ENCODE measurements at places on chromosomes 7 and 10. TPM values are rescaled to one million over a fixed set of nuclear protein-coding genes. Genes with fewer than 3 reads are reported as not detected.

- no peaks in the 10 kb centered on the region for H3K4me1 ChIP-seq
- H3K27me3 ChIP-seq: no peaks in the 10 kb centered on the region
- DNase-seq: no peak
- H3K4me3 ChIP-seq: no peak overlapping the region
- H3K36me3 ChIP-seq: no peaks in the 10 kb centered on the region
Observed at GRCh38 chr7:155021699-155022145, 18.8 kb upstream of the PAXIP1 start.

- H3K27ac ChIP-seq: no peak overlapping the region
- H3K27me3 ChIP-seq: no peaks in the 10 kb centered on the region
- no peak for DNase-seq
- H3K4me1 ChIP-seq: no peaks in the 10 kb centered on the region
- no peak overlapping the region for H3K4me3 ChIP-seq
Observed at GRCh38 chr7:16891338-16891737, 9.6 kb upstream of the AGR3 start.

- no peak overlapping the region for H3K4me3 ChIP-seq
- peaks cover 33% of the 10 kb centered on the region for H3K36me3 ChIP-seq
- H3K27ac ChIP-seq: no peak overlapping the region
- DNase-seq: no peak
- H3K27me3 ChIP-seq: no peaks in the 10 kb centered on the region
- no peaks in the 10 kb centered on the region for H3K4me1 ChIP-seq
Observed at GRCh38 chr7:130948822-130949221, 214.8 kb upstream of the KLF14 start.

Gene PIK3AP1
- total RNA-seq: 91.3 TPM

Gene STRA8
- total RNA-seq: not detected

Gene RNLS
- 8.8 TPM for total RNA-seq

DNA sequence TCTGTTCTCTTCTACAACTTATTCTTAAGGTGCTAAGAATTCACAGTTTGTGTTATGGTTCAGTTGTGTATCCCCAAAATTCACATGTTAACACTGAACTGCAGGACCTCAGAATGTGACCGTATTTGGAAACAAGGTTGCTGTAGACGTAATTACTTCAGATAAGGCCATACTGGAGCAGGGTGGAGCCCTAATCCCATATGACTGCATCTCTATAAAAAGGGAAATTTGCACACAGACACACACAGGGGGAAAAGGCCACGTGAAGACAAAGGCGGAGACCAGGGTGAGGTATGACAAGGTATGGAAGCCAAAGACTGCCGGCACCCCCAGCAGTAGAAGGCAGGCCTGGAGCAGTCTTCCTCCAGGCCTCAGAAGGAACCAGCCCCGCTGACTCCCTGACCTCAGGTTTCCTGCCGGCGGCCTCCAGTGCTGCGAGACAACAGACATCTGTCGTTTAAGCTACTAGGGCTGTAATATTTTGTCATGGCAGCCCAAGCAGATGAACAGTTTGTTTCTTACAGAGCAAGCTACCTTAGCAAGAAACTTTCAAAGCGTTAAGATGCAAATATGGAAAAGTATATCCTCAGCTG, 98.7 kb downstream of the PROSER2 start:
- no peaks in the 10 kb centered on the region for H3K27me3 ChIP-seq
- H3K4me1 ChIP-seq: no peaks in the 10 kb centered on the region
- peak; percentile 35 for DNase-seq

DNA sequence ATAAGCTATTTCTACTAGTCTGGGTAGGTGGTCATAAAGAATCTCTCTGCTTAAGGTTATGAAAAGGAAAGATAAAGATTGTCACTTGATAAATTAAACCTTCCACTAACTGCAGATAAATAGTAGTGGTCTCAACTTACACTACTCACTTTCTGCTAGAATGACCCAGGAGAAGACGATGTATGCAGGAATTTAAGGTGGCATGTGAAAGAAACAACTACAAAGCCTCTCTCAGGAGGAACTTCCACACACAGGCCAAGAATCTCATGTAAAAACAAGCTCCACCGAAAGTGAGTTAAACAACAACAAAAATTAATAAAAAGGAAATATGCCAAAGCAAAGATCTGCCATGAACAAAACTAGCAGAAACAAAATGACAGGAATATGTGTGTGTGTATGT, 165.4 kb downstream of the CDC14C start:
- no peaks in the 10 kb centered on the region for H3K36me3 ChIP-seq
- H3K4me3 ChIP-seq: no peak overlapping the region
- no peaks in the 10 kb centered on the region for H3K27me3 ChIP-seq

Gene HOXA9
- 1.4 TPM for total RNA-seq

DNA sequence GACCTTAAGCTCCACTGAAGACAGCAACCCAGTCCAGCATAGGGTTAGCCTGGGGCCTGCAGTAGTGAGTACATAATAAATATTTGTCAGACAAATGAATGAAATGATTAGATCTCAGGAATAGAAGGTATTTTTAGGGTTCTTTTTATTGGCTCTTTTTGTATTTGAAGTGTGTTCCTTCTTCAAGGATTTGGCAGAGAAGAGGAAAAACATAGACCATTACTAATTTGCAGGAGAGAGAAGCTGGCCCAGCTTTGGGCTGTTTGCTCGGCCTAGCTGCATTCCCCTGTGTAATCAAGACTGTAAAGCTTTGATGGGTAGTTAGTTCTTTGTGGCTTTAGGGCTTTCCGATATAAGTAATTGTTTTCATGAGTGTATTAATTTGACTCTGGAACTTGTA, 64.2 kb downstream of the CNNM2 start:
- H3K27me3 ChIP-seq: no peaks in the 10 kb centered on the region
- H3K27ac ChIP-seq: no peak overlapping the region
- no peak overlapping the region for H3K4me3 ChIP-seq
- DNase-seq: no peak
- no peaks in the 10 kb centered on the region for H3K36me3 ChIP-seq
- H3K4me1 ChIP-seq: no peaks in the 10 kb centered on the region

- H3K4me1 ChIP-seq: peaks cover 55% of the 10 kb centered on the region
- peak overlapping the region; percentile 65 for H3K4me3 ChIP-seq
- DNase-seq: no peak
- H3K36me3 ChIP-seq: peaks cover 27% of the 10 kb centered on the region
- H3K27ac ChIP-seq: peak overlapping the region; percentile 92
Observed at GRCh38 chr7:103348452-103348851, 1.0 kb downstream of the PSMC2 start.

Gene FOXP2
- total RNA-seq: 9.0 TPM

Gene UBN2
- 16.9 TPM for total RNA-seq

Gene TSPAN33
- 2.3 TPM for total RNA-seq

DNA sequence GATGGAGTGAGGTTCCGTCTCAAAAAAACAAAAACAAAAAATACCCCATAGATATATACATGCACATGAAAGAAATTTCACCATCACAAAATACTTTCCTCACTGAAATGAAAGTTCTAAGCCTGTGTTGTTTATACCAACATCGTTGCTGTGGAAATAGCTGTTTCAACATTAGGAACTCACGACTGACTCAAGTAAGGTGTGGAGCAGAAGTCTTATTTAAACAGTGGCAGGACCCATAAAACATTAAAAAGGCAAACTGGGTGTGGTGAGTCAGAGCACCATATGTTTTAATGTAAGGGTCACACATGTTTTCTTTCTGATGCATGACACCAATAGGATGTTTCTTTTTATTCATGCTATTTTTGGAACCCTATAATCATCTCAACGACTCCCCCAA, 48.3 kb downstream of the BAIAP2L1 start:
- no peaks in the 10 kb centered on the region for H3K27me3 ChIP-seq
- H3K36me3 ChIP-seq: no peaks in the 10 kb centered on the region

Gene TRDMT1
- total RNA-seq: 6.6 TPM

- no peaks in the 10 kb centered on the region for H3K4me1 ChIP-seq
- peaks cover 3% of the 10 kb centered on the region for H3K27me3 ChIP-seq
- no peaks in the 10 kb centered on the region for H3K36me3 ChIP-seq
- H3K27ac ChIP-seq: no peak overlapping the region
Observed at GRCh38 chr7:28272461-28272877, 91.9 kb upstream of the JAZF1 start.

Gene GARIN1A
- 1.1 TPM for total RNA-seq

DNA sequence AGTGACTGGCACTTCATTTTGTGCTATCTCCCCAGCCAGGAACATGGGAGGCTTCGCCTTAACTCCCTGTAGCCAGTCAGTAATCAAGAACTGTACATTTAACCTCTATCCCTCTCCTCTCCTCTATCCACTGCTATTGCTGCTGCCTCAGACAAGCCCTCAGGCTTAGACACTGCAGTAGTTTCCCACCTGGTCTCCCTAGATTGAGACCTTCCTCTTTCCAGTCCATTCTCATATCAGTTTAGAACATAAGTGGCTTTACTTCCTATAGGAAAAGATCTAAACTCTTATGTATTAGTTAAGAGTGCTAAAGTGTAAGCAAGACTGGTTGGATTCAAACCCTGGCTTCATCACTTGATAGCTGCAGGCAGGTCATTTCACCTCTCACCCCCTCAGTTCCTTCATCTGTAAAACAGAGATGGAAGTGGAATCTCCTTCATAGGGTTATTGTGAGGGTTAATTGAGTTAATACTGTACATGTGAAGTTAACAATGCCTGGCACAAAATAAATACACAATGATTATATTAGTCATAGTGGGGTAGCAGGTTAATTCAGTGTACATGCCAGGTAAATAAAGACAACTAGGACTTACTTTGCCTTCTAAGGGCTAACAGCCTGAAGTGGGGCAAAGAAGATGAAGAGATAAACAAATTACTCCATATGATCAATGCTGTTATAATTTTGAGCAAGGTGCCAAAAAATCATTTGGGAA, 76.1 kb downstream of the ZNF277 start:
- H3K36me3 ChIP-seq: no peaks in the 10 kb centered on the region
- no peak for DNase-seq

- peak overlapping the region; percentile 49 for H3K27ac ChIP-seq
- no peak overlapping the region for H3K4me3 ChIP-seq
- peaks cover 8% of the 10 kb centered on the region for H3K4me1 ChIP-seq
- DNase-seq: no peak
- no peaks in the 10 kb centered on the region for H3K27me3 ChIP-seq
Observed at GRCh38 chr10:128059266-128059981, 66.8 kb downstream of the MKI67 start.

Gene PRXL2A
- total RNA-seq: 46.2 TPM

DNA sequence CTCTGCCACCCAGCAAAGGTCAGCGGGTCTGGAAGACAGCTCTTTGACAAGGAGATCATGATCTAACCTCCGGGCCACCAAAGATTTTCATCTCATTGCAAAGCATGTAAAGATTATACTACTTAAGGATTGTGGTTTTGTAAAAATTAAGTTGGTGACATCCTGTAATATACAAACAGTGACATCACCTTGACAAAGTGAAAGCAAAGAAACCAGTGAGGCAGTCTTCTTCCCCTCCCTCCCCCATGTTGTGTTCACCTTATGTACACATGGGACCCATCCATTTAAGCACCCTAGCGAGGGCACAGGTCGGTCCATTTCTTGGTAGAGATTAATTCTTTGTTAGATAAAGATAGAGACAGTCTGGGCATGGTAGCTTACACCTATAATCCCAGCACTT, 3.9 kb downstream of the MDH2 start:
- no peak overlapping the region for H3K27ac ChIP-seq
- no peak for DNase-seq
- no peak overlapping the region for H3K4me3 ChIP-seq
- peaks cover 35% of the 10 kb centered on the region for H3K4me1 ChIP-seq

Gene SFRP4
- total RNA-seq: 37.3 TPM

Gene NPSR1
- total RNA-seq: not detected

DNA sequence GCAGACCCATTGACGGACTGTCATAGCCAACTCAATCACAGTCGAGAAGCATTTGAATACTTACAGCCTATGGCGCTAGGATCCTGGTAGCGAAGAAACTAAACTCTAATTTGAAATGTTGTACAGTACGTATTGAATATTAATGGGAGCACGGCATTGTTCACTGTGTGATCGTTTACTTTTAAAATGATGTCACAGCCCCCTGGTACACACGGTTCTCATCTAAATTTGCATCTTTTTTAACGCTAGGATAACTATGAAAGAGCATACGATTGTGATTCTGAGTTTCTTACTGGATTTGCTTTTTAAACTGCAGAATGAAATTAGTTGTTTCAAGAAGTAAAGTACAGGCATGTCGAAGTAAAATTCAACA, 895 bp upstream of the NAPEPLD start:
- H3K4me1 ChIP-seq: peaks cover 23% of the 10 kb centered on the region
- H3K4me3 ChIP-seq: peak overlapping the region; percentile 66
- H3K27me3 ChIP-seq: no peaks in the 10 kb centered on the region
- H3K36me3 ChIP-seq: no peaks in the 10 kb centered on the region

DNA sequence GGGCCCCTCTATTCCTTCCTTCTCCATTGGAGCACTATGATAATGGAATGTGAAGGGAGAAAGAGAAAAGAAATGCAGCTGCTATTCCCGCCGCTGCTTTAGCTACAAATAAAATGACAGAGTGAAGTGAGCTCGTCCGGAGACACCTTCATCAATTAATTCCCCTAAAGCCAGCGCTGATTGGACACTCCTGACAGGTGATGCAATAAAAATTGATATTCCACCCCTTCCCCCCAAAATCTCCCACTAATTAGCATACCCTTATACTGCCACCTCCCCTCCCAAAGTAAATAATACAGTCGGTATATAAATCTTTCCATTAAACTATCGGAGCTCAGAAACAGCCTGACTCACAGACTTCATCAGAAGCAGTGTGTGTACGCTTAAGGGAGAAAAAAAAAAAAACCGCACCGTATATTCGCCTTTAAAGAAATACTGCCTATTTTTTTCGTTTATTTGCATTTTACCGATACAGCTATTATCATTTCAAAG, 7.3 kb downstream of the SKIDA1 start:
- H3K36me3 ChIP-seq: no peaks in the 10 kb centered on the region
- no peak for DNase-seq
- no peaks in the 10 kb centered on the region for H3K27me3 ChIP-seq
- peaks cover 38% of the 10 kb centered on the region for H3K4me1 ChIP-seq
- peak overlapping the region; percentile 82 for H3K27ac ChIP-seq

DNA sequence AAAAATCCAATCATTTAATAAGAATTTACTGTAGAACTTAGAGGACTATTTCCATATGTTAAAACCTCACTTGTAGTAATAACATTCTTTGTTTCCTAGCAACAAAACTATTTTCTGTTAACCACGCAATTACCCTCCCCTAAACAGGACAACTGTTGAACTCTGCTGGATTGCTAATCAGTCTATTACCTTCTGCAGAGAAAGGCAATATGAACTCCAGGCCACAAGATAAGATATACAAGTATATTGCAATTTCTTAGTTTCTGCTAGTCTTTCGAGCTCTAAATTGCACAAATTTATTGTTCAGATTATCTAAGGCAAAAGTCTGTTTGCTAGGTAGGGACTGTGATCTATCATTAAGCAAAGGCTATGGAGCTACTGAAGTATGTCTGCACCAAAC, 920.1 kb upstream of the LRRN3 start:
- no peaks in the 10 kb centered on the region for H3K27me3 ChIP-seq
- H3K36me3 ChIP-seq: no peaks in the 10 kb centered on the region
- DNase-seq: no peak
- H3K4me1 ChIP-seq: no peaks in the 10 kb centered on the region
- no peak overlapping the region for H3K4me3 ChIP-seq
